ENCODE measurements at places on chromosomes 2 and 18.

DNA sequence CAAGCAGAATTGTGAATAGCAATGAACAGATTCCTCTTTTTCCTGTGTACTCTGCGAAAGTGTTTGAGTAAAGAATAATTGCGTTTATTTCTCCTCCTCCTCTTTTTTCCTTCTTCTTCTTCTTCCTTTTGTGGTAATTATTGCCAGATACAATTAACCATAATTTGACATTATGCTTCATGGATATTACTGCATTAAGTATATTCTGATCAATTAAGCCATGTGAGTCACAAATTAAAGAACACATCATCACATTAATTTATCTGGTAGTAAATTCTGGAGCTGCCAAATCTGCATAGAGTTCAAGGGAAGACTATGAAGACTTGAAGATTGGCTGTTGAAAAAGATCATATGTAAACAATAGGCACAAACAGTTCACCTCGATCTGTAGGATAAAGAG, 72.9 kb upstream of the TFPI start:
- DNase-seq = no peak

DNA sequence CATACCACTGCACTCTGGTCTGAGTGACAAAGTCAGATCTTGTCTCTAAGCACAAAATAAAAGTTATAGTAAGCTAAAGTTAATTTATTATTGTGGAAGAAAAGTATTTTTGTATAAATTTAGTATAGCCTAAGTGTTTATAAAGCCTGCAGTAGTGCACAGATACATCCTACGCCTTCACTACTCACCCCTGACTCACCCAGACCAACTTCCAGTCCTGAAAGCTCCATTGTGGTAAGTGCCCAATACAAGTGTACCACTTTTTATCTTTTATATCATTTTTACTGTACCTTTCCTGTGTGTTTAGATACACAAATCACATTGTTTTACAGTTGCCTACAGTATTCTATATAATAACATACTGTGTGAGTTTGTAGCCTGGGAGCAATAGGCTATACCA, 57.5 kb downstream of the UBE2E3 start:
- DNase-seq = no peak

DNA sequence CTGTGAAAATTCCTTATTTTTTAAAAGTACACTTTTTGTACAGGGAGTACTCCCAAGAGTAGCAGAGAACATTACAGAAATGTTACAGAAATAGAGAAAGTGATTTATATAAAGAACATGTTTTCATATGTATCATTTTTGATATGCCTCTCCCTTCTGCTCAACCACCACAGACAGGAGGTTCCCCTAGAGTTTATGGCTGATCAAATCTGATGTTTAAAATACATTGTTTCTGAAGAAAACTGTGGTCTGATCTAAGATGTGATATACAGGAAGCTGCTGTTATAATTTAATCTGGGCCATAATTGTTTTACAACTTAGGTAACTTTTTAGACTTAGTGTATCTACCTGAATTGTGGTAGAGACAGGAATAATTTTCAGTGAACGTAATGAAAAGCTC, 37.0 kb downstream of the STAT4 start:
- no peak for DNase-seq

DNA sequence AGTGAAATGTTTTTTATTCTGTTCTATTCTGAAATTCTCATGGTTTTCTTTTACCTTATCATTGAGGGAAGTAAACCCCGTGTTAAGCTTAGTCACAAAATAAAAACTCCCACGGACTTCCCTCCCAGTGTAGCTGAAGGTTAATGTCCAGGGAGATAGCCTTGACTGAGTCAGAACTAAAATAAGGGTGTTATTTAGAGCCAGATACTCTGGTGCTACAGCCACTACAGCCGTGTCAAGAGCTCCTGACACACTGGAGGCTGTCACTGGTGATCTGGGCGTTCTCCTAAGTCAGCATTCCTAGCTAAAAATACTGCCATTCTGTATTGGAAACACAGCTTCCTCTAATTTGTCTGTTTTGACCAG, 82.0 kb upstream of the RANBP2 start:
- DNase-seq = peak; percentile 90

DNA sequence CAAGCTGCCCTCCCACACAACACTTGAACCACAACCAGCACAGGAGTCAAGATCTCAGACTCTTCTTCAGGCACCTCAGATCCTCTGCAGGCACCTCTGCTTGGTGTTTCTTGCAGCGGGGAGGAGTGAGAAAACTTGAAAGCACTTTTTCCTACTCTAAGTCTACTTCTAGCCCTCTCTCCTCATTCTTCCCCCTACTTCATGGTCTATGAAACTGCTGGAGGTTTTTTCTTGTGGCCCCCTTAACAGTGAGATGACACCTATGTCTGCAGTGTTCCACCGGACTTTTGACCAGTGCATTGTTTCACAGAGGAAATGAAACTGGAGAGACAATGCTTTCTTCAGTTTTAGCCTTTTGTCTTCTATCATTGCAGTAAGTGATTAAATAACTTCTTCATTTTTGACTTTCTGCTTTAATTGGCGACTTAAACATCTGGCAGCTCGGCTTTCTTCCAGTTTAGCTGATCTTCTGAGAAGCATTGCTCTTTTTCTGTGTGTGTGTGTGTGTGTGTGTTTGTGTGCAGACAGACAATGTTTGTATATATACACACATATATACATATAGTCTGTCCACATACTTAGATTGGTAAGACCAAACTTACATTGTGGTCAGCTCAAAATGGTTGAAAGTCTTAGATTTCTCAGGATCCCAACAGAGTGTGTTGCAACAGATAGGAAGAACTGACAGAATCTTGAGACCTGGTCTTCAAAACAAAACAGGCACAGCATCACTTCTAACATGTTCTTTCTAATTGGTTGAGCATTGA, 1474.0 kb upstream of the TMEFF2 start:
- no peak for DNase-seq

- no peak for DNase-seq
These were observed 11.9 kb downstream of the IL18RAP start for GRCh38 chr2:102434655-102435381.

GRCh38 chr2:221533299-221533698, 38.8 kb downstream of the EPHA4 start:
- no peak for DNase-seq

- no peak for DNase-seq
These were observed 693 bp downstream of the UBE2F start for GRCh38 chr2:237967463-237967951.

DNA sequence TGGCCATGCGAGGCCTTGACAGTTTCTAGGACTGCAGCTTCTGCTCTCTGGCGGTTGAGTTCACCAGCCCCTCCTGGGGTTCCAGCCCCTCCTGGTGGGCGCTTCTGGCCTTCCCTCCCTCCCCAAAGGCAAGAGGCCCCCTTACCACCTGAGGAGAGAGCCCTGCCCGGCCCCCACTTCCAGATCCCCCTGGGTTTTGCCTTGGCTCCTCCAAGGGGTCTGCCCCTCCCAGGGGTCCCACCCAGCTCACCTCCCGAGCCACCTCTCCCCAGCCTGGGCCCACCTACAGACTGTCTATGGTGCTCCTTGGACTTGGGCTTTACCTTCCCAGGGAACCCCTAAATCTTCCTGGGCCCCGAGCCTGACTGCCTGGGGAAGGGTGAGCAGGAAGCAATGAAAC, 264.5 kb downstream of the ATAD2B start:
- no peak for DNase-seq

GRCh38 chr18:11761553-11761952, 72.5 kb downstream of the GNAL start:
- no peak for DNase-seq

DNA sequence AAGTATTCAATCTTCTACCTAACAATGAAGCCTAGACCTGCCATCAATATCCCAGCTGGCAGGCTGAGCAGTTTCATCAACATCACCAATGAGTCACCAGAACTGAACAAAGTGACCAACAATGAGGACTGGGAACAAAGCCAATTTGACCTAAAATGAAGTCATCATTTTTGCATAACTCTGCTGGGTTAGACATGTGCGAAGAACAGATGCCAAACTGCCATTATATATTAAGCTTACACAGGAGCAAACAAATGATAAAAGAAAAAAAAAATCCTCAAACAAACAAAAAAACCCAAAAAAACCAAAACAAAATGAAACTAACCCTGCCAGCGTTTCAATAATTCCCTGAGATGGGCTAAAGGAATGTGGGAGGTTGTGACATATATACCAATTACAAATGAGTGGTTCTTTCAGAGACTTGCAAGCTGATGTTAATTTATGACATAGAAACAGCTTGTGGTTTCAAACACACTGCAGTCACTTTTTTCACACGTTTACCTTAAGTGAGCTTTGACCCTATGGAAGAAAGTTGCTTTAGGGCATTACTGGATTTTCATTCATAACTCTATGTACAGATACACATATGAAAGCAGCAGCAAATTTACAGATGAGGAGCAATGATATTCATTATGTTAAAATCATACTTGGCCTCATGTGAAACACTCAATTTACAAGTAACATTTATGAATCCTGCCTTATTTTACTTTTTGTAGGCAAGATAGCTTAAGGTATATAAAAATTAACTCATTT, 56.9 kb upstream of the CCDC141 start:
- peak; percentile 5 for DNase-seq

Measured in COLO829 (cell line).